Stimulated activated CD4-positive, alpha-beta T cell treated with anti-CD3 and anti-CD28 coated beads, Interleukin-1b, Interleukin-23, amount 100 ng/mL, for 1 hour (primary cell): ENCODE measurements at places on chromosomes 4 and X.

GRCh38 chrX:30949554-30949953, 60.5 kb upstream of the TAB3 start:
- DNase-seq, result no peak

DNA sequence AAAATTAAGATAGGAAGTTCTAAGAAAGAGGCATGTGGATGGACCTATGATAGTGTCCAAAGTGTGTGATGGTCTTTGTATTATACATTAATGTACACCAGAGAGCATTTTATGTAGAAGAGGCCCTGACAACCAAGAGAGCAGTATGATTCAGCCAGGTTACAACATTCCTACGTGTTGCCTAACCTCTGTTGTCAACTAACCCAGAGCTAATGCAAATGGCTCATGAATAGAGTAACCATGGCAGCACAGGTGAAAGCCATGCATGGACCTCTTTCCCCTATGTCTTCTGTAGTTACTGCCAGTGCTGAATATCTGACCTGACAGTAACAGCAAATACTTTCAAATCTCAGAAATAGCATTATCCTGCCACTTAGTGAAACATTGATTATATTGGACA, 255.6 kb downstream of the NDST4 start:
- no peak for DNase-seq

- no peak for DNase-seq
These were observed 359.2 kb downstream of the IDS start for GRCh38 chrX:149145845-149146285.

GRCh38 chr4:54588404-54588803, 69.4 kb upstream of the KIT start:
- no peak for DNase-seq

- no peak for DNase-seq
These were observed 72.9 kb downstream of the COMMD8 start for GRCh38 chr4:47390428-47391125.

DNA sequence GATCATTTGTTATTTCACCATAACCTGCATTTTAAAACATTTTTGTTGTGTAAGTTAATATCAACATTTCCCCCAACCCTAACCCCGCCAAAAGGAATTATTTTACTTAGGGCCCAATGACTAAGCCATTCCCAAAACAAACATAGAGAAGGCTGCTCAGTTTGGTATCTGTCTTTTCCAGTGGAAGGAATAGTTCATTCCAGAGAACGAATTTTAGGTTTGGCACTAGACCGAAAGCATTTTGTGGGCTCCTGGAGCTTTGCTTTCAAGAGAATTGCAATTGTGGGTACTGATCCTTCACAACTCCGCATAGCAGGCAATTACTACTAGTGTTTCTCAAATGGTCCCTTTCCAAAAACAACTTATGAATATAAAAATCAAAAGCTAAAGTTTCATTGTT, 226.7 kb upstream of the MAD2L1 start:
- DNase-seq, result no peak

GRCh38 chr4:101670897-101671296, 119.6 kb upstream of the BANK1 start:
- no peak for DNase-seq

DNA sequence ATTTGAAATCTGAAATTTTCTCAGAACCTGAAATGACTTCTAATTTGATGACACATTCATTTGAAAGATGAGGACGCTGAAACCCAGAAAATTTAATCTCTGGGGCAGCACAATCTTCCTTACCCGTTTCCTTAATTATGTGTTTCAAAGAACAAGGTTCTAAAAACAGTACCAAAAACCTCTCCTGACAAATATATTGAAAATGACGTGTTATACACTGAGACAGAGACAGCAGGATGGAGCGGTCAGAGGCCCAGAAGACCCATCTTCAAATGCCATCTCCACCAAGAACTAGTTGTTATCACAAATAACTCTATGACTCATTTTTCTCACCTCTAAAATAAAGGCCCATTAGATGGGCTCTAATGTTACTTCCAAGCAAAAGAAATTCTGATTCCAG, 177.3 kb downstream of the NSUN7 start:
- DNase-seq, result no peak

- no peak for DNase-seq
These were observed 129.5 kb downstream of the TSPAN5 start for GRCh38 chr4:98528882-98529281.

- no peak for DNase-seq
These were observed 64.4 kb downstream of the F11 start for GRCh38 chr4:186330368-186330767.

GRCh38 chr4:183580370-183580769, 75.5 kb downstream of the ING2 start:
- DNase-seq, result no peak

DNA sequence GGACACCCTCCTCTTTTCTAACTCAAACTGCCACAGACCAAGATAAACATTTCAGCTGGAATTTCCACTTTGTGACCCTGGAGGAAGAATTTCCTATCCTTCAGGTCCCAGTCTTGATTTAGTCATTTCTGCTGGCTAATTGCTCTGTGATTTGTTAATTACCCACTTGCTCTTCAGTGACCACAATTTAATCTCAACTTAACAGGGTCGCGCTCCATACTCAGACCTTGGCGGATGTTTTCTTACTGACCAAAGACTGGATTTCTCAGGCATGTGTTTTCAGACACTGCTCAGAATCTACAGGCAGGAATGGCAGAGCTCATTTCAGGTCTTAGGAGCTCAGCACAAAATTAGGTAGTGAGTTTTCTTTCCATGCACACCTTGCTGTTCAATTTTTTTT, 188.9 kb downstream of the ASMT start:
- DNase-seq, result no peak

DNA sequence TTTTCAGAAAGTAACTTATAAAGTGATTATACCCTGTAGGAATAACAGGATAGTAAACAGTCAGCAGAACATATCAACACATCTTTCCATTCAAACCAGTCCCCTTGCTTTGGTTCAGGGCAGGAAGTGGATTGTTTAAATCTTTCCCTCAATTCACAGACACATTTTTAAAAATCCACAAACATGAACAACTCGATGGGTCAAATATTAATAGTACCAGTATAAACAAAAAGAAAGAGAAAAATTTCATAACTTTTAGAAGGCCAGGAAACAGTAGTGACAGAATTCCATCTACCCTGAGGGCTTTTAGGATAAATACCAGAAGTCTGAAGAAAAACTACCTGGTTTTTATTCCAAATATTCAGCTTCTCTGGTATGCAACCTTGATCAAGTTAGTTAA, 1072.8 kb upstream of the PABPC4L start:
- no peak for DNase-seq

DNA sequence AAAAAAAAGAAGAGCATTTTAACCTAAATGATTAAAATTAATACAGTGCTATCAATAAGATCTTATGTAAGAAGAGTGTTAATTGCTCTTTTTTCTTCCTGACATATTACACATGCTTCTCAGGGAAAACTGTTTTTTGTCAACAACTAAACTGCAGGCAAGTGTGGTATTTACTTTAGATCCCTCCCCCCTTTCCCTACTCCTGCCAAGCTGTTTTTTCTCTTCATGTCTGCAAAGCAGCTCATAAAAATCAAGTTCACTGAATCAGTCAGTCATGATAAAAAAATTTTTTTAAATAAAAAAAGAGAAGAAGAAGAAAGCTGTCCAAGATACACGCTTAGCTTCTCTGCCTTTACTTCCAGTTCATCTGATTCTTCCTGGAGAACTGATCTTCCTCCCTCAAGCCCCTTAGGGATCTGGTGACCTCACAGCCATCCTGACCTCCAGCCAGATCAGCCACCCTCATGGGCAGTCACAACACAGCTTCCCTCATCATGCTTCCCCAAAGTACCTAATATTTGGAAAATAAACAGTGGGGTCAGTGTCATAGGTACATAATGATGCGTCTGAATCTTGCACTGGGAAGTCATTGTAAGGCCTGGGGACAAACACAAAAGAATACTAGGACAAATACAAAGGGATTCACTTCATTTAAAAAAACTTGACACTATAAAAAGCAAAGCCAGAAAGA, 87.0 kb downstream of the ZNF827 start:
- no peak for DNase-seq

DNA sequence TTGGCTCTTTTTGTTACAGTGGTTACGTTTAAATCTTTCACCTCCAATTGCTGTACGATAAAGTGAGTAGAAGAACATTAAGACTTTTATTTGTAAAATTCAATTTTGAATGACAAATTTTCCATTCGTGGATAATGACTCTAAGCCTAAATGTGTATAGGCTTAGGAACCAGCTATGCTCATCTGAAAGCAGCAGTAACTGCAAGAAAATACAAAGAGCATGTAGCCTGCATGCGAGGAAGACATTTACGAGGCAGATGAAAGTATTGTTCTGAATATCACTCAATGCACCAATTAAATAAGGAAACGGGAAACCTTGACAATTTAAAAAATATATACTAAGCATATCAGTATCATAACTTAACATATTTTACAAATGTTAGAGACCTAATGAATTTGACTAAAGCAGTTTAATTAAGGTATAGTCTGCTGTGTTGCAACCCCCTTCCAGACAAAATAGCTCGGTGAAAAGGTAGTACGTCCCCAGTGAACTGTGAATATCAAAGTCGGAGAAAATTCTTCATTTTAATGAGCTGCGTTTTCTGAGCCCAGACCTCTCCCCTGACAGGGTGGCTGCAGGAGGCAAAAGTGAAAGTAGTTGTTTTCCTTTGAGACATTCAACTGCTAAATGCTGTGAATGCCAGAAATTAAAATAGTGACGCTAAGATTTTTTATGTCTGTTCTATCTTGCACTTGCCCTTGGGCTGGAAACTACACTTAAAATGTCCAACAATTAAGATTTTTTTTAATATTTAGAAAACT, 1236.5 kb upstream of the TENM3 start:
- no peak for DNase-seq

DNA sequence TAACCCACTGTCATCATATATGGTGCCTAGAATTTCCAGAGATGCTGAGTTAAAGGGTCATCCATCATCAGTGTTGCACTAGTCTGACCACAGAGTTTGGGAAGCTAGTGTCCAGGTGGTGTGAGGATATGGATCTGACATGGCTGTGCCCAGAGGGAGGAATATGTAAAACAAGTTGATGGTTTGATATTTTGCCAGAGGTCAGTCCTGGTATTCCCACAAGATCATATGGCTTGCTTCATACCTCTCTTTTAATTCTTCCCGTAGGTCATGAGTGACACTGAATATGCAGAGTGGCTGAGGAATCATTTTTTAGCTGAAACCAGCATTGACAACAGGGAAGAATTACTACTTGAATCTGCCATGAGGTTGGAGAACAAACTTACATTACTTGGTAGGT, 75.6 kb downstream of the ATP10D start:
- DNase-seq, result no peak

DNA sequence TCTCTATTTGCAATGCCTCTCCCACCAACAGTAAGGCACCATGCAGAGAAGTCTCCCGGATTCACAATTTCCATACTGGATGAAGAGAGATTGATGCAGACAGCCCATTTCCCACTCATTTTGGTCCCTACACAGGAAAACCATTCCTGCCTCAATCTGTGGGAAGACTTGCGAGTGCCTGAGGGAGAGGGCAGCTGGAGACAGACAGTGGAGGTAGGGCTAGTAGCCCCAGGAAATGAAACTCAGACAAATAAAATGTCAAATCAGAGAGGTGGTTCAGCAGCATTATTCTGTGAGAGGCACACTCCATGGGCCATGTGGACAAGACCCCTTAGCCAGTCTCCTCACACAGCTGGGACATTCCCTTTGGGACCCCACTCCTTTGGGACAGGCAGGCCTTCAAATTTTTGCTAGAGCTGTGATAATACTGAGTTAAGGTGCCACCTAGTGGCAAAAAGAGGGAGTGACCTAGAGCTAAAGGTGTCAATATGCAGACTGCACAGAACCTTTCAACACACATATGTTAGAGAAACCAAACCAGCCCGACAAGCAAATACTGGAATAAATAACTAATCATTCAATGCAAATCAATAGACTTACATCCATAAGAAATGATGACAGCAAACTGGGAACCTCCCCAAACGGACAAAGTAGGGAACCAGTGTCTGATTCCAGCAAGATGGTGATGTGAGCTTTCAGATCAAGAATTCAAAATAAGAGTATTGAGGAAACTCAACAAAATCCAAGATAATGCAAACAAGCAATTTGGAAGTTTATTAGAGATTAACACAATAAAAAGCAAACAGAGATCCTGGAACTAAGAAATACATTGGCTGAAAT, 1865.3 kb upstream of the AGA start:
- no peak for DNase-seq

DNA sequence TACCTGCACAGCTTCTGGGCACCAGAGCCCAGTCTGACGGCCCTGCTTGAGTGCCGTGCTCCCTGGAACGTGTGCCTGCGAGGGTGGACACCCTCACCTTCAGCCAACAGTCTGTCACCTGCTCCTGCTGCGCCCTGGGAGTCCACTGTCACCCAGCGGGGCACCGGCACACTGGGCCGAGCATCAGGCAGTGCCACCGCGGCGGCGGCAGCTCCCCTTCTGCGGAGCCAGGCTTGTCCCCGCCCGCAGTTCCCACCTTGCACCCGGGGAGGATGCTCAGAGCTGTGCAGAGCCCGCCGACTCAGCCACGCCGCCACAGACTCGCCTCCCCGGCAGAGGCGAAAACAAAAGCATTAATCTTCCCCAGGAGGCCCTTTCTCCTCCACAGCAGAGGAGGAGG, 86.8 kb downstream of the ABLIM2 start:
- DNase-seq, result no peak

DNA sequence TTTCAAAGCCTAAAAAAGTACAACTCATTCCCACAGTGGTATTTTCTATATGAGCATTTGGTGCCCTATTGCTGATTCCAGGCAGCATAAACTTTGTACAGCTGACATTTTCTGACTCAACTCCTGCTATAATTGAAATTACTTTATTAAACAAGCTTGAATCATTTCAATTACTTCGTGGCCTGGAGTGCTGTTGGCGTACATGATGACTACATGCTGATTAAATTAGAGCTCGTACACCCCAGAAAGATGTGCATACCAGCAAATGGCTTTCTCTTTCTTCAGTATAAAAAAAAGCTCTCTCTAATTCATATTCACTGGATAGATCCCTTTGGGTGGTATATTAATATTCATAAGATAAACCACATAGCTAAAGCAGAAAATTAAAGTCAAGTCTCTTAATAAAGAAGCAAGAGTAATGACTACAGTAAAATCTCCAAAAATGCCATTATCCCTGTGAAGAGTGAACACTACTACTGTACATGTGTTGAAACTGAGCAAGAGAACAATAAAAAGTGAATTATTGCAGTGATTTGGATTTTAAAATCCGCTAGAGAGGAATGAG, 245.0 kb upstream of the IGFBP7 start:
- DNase-seq, result no peak

DNA sequence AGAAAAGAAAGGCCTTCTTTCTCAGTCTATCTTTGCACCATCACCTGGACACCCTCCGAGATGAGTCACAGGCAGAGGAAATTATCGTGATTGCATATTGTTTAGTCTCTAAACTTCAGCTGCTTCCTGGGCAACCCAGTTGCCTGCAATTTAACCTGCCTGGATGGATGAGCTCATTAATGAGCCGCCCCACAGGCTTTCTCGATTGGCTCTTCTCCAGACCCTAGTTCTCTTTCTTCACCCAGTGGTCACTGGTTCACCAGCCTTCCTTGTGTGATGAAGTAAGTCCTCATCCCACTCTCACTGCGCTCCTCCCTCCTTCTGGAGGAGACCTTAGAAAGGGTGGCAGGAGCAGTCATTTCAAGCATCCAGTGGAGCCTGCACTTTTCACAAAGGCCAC, 94.4 kb downstream of the SOWAHB start:
- no peak for DNase-seq

- DNase-seq, result no peak
These were observed at the start of gene ALPK1 for GRCh38 chr4:112296949-112297880. Gene ALPK1 (plus strand): TSS chr4:112297369.
